Activated naive CD8-positive, alpha-beta T cell treated with anti-CD3 and anti-CD28 coated beads, Interleukin-2, amount 10 ng/mL, durations not matched to agents 7 days and 5 days (primary cell): ENCODE measurements at places on chromosomes 4 and X. TPM values are rescaled to one million over a fixed set of nuclear protein-coding genes. Genes with fewer than 3 reads are reported as not detected.

PACRGL gene
- total RNA-seq: 11.3 TPM

UGT2B11 gene
- total RNA-seq: not detected

LINC00632 gene
- total RNA-seq: not detected

FGF2 gene
- not detected for total RNA-seq

- no peak for DNase-seq
These were observed 174.9 kb upstream of the FRG1 start for GRCh38 chr4:189765736-189766135.

DNA sequence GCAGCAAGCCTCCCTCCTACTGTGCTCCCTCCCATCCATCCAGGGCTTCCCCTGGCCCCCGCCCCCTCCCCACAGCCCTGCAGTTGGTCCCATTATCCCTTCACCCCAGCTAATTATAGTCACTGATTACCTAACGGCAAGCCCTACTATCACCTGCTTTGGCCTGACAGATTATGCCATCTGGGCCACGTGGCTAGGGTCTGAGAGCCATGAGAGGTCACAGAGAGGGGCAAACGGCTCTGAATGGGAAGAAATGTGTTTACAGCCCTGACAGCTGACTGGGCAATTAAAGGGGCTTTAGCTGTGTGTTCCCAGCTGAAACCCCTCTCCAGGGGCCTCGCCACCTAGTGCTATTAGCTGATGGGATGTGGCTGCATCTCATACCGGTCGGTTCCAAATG is 134.4 kb upstream of the CPEB2 start:
- no peak for DNase-seq

DNA sequence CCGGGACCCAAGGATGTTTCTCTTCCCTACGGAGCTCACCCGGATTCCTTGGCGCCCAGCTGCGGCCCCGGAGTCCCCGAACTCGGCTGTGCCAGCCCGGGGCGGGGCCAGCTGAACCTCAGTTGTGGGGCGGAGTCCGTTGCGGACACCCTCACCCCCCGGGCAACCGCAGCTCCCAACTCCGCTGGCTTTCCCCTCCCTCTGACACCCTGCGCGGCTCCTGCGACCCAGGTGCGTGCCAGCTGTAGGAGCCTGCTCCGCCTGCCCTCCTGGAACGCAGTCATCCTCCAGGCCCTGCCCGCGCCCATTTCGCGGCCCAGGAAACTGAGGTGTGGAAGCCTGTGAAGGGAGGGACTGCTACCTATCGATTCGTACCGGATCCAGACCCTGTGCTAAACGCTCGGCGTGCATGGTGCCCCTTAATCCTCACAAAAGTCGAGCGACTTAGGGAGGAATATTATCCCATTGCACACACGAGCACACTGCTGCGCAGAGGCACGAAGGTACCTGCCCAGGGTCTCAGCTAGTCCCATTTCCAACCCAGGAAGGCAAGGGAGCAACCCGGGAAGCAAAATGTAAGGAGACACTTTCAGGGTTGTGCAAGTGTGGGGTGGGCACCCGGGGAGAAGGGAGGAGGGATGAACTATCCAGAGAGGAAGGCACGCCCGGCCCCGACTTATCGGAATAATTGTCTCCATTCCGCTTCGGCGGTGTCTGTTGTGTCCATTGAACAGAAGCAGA is 12.3 kb downstream of the MSX1 start:
- DNase-seq: no peak
